Frontal cortex (tissue), 4 donors: ENCODE measurements at places on chromosomes 6 and 20. TPM values are rescaled to one million over a fixed set of nuclear protein-coding genes. Genes with fewer than 3 reads are reported as not detected.

Gene ERVFRD-1
- not detected for total RNA-seq

Gene SIRPB2
- total RNA-seq, result 0.82 TPM

Gene C6orf58
- 1.6 TPM for total RNA-seq

Gene PRICKLE4
- total RNA-seq, result 0.41 TPM

Gene NQO2
- 6.1 TPM for total RNA-seq

Gene RAET1L
- total RNA-seq, result not detected

Gene DCDC2
- total RNA-seq, result 2.4 TPM

Gene CYP21A2
- total RNA-seq, result under 0.01 TPM

Gene TP53TG5
- not detected for total RNA-seq

Gene SAMD3
- 18.3 TPM for total RNA-seq

Gene SLC52A3
- under 0.01 TPM for total RNA-seq

Gene RAD21L1
- under 0.01 TPM for total RNA-seq

DNA sequence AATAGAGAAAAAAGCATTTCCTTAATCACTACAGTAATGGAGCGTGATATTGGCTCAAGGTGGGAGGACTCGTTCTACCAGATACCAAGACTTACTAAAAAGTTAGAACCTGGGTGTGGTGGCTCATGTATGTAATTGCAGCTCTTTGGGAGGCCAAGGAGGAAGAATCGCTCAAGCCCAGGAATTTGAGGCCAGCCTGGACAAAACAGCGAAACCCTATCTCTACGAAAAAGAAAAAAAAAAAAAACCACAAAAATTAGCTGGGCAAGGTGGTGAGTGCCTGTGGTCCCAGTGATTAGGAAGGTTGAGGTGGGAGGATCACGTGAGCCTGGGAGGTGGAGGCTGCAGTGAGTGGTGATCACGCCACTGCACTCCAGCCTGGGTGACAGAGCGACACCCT is 24.0 kb upstream of the ATRN start:
- no peak for DNase-seq

- no peak for DNase-seq
Observed at GRCh38 chr20:1171461-1172093, 13.2 kb downstream of the TMEM74B start.

GRCh38 chr6:25295651-25296050 is 16.5 kb downstream of the CARMIL1 start:
- DNase-seq, result no peak

DNA sequence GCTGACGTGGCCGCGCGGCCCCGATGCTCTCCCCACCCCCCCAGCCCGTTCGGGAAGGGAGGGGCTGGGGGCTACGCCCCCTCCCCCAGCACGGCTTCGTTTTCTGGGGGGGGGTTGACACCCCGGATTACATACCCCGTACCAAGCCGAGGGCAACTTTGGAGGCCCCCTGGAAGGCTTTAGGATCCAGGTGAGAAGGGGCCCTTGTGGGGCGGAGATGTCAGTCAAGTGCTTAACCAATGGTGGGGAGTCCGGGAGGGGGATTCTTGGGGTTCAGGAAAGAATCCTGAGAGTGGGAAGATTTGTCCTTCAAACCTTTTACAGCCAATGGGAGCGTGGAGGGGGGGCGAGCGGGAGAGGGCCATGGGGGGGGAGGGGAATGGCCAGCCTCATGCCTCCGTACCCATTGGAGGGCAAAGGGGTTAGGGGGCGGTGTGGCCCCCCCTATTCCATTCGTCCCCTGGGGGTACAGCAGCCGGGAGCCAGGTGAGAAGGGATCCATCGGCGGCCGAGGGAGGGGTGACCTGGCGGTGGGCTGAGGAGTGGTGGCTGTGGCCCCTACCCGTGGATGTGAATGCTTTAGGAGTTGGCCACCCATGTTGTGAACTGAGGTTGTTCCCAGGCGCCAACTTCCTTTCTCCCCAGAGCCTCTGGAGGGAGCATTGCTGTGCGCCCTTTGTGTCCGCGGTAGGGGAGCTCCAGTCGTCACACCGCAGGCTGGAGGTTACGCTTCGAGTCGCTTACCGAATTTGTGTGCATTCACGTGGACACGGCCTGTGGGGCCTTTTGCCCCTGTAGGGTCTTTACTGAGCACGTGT is 682 bp downstream of the BRD2 start:
- DNase-seq, result peak; percentile 78

DNA sequence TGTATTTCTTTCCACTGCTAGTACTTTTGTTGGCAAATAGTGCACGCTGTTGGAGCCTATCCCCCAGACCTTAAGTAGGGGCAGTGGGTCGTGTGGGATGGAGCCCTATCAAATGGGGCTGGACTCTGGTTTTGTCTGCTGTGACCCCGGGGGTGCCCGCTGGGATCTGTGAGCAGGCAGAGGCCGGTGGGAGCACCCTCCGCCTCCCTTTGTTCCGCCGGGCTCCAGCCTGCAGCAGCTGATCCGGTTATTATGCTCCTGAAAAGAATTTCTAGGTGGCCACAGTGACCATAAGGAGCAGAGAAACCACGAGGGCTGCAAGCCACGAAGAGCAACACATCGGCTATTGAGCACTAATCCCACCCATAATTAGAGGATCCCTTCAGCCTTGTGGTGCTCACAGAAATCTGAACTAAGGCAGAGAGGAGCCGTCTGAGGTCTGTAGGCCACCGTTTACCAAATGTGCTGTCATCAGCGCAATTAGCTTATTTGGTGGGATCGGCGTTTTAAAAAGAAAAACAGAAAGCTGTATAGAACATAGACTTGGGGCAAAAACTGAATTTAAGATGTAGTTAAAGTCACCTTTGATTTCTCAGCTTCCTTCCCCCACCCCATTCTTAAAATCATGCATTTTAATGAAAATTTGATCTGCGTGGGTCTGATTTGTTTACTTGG is 598.3 kb upstream of the JAG1 start:
- no peak for DNase-seq

- peak; percentile 16 for DNase-seq
Observed at GRCh38 chr6:99467509-99468106, 42.5 kb upstream of the PNISR start.

GRCh38 chr20:6651016-6651415 is 116.5 kb upstream of the BMP2 start:
- no peak for DNase-seq

GRCh38 chr6:3751077-3751729 is at the start of gene PXDC1:
PXDC1 (minus strand) TSS chr6:3751713; CDS start chr6:3751531, 182 bp downstream.
- peak; percentile 54 for DNase-seq

- no peak for DNase-seq
Observed at GRCh38 chr20:7985916-7986315, 33.6 kb downstream of the TMX4 start.

- no peak for DNase-seq
Observed at GRCh38 chr6:25013246-25013645, 77.5 kb upstream of the RIPOR2 start.

DNA sequence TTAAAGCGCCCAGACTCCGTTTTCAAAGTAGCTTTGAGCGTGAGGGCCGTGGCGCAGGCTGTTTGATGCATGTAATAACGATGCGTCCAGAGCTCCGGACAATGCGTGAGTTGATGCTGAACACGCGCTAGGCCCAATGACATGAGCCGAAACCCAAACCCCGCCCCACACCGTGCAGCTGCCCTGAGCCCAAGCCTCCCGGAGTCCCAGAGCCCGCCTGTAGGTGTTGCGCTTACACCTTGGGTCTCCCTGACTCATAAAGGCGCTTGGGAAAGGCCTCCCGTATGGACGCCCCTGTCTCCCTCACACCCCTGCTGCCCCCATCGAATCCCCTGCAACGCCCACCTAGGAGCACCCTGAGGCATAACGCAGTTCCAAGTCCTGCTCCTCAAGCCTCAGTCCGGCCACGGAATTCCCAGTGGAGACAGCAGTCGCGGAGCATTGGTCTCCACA is 87.6 kb downstream of the ERMARD start:
- DNase-seq, result no peak
